ENCODE measurements at places on chromosomes 5 and 9. TPM values are rescaled to one million over a fixed set of nuclear protein-coding genes. Genes with fewer than 3 reads are reported as not detected.

- no peak for DNase-seq
Measured at GRCh38 chr9:88460587-88461332, 72.5 kb downstream of the SPIN1 start.

- no peak for DNase-seq
Measured at GRCh38 chr5:110040178-110040577, 350.5 kb downstream of the MAN2A1 start.

GRCh38 chr5:50969151-50970031, 303.0 kb downstream of the PARP8 start:
- no peak for DNase-seq

- DNase-seq = no peak
Measured at GRCh38 chr5:150627731-150628545, 12.5 kb upstream of the SYNPO start.

GRCh38 chr5:154784856-154785255, 29.7 kb downstream of the LARP1 start:
- DNase-seq = no peak

DNA sequence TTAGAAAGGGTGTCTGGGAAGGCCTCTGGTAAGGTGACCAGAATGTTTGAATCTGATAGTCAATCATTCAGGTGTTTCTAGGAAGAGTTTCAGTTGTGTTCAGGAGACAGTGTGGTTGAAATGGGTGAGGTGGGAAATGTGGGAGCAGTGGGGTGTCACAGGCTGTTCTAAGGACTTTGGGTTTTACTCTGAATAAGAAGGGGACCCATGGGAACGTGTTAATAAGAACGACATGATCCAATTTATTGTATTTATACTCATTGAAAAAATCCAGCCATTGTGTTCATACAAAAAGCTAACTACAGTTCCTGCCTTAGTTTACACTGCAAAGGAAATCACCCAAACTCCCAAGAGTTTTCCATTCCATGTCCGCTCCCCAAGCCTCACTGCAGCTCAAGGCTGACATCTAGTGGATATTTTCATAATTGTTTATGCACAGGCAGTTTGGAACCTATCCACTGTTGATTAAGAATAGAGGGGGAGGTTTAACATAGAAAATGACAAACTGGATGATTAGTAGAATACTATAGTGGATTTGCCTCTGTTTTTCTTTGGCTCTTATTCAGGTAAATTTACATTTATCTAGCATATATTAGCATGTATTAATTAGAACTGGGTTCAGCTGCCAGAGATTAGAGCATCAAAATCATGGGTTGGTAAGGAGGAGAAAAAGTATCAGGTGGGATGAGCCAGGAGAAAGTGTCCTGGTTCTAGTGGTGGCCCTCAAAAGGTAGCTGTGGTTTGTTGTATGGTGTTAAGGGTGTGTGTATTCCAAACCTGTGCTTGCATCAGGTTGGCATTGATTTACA, 17.7 kb downstream of the CAVIN4 start:
- peak; percentile 79 for DNase-seq

GRCh38 chr9:82457298-82457697, 468.7 kb downstream of the SPATA31D1 start:
- no peak for DNase-seq

- no peak for DNase-seq
Measured at GRCh38 chr9:101172616-101173015, 144.1 kb downstream of the PLPPR1 start.

GRCh38 chr5:156819967-156820581, 30.0 kb upstream of the PPP1R2B start:
- DNase-seq = no peak

- no peak for DNase-seq
Measured at GRCh38 chr5:174920906-174921550, 196.6 kb downstream of the MSX2 start.

DNA sequence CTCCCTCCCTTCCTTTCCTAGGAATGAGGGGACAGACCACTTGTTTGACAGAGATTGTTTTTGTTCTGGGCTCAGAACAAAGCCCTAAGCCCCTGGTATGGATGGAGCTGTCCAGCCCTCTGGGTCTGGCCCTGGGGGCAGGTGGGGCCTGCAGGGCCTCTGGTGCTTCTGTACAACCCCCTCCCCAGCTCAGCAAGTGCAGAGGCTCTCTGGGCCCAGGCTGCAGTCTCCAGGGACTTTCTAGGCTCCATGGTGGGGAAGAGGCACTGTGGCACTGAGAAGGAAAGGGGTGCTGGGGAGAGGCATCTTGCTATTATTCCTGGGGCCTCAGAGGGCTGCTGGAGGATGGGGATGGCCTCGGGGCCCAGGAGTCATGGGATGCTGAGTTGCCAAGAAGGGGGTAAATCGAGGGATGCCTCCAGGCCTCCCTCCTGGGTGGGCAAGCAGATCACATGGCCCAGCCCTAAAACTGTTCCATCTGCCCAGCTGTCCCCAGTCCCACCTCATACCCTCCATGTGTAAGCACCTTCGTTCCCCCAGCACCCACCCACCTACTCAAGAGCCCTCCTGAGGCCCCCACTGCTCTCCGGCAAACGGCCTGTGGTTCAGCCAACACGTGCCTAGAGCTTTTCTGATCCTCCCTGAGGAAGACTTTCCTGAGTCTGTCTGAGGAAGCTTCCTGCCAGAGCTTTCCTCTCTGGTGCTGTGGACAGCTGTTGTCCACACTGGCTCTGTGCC, 225.7 kb downstream of the CACNA1B start:
- no peak for DNase-seq

DNA sequence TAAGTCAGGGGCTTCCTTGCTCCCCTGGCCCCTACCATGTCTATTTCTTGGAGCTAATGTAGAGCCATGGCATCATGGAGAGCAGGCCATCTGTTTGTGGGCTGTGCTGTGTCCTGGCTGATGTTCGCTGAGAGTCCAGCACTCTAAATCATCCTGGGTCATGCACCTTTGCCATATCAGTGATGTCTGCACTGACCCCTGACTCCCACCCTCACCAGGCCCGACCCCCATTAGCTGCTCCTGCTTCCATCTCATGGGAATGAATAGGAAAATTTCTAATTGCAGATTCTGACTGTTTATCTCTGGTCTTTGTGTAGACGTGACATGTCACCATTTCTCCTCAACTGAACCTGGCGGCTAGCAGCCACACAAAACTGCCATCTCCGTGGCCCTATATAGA, 236.9 kb downstream of the NSG2 start:
- DNase-seq = no peak

DNA sequence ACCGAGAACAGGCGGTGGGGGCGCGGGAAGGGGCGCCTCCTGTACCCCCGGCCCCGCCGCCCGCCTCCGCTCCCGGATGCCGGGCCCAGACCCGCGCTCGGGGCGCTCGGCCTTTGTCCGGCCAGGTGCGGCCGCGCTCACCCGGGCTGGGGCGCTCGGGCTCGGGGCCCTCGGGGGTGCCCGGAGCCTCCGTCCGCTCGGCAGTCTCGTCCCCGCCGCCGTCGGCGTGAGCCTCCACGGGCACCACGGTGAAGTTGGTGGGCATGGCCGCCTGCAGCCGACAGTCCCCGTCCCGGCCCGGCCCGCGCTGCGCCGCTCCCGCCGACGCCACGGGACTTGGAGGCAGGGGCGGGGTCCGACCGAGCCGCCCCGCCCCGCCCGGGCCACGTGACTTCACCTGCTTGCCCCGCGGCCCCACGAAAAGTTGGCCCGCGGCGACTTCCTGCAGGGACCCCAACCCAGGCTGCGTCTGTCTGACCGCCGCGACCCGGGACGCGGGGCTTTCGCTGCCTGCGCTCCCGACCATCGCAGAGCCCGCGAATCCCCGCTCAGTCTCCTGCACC, at the start of gene SLC12A7:
Gene SLC12A7, minus strand, starts transcription at position 337 of the 563 bp plus-strand sequence. Its CDS starts 72 bp downstream, at position 265.
- DNase-seq = peak; percentile 49

- no peak for DNase-seq
Measured at GRCh38 chr9:15743512-15743911, 190.7 kb downstream of the CCDC171 start.

- no peak for DNase-seq
Measured at GRCh38 chr5:37787742-37788141, 52.1 kb downstream of the GDNF start.

DNA sequence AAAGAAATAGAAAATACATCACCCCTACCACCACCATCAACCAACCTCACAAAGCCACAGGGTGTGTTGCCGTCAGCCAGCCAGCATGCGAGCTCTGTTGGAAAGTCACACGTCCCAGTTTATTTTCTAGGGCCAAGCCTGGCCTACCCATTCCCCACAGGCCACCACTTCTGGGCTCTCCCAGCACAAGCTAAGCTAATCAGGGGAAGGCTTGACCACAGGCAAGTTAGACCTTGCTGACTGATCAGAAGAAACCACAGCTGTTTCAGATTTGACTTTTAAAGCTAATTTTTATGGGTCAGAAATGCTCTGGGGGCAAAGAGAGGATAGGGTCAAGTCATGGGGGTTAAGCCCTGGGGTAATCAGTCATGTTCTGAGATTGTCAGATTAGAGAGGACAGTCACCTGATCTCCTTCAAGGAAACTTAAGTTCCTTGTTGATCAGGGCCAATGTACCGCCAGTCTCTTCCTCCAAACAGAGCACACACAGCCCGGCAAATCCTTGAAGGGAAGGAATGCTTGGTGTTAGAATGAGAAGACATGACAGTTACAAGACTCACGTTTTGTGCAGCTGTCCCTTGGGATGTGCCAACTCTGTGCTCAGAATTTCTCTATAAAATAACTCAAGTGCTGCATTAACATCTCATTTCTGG, 7.6 kb downstream of the SHB start:
- DNase-seq = no peak

- DNase-seq = no peak
Measured at GRCh38 chr5:142233083-142234032, 91.5 kb downstream of the SPRY4 start.

DNA sequence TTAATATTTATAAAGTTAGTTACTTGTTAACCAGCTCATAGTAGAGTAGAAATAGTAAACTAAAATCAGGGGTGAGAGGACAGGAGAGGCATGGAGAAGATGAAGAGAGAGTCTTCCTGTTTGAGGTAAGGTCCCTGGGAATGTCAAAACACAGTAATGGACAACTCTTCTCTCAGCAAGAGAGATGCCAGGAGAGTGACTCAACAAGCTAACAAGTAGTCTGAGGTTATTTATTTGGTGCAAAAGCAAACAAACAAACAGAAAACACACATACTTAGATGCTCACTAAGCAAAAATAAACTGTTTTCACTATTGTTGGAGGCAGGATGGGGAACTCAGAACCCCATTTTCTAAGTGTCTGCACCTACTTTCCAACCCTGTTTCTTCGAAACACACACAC, 333.2 kb upstream of the RFX3 start:
- no peak for DNase-seq

The TMEFF1 gene
- total RNA-seq = 12.9 TPM

The SLC6A18 gene
- not detected for total RNA-seq

The ORM1 gene
- not detected for total RNA-seq

The SLC45A2 gene
- under 0.01 TPM for total RNA-seq

The C9orf43 gene
- 0.39 TPM for total RNA-seq

The OLFM1 gene
- total RNA-seq = 16.2 TPM

Data from dermis microvascular lymphatic vessel endothelial cell (primary cell).